ENCODE measurements at places on chromosomes 7 and 10. TPM values are rescaled to one million over a fixed set of nuclear protein-coding genes. Genes with fewer than 3 reads are reported as not detected.

TLX1 gene
- total RNA-seq, result not detected

RBM28 gene
- 23.8 TPM for total RNA-seq

DNA sequence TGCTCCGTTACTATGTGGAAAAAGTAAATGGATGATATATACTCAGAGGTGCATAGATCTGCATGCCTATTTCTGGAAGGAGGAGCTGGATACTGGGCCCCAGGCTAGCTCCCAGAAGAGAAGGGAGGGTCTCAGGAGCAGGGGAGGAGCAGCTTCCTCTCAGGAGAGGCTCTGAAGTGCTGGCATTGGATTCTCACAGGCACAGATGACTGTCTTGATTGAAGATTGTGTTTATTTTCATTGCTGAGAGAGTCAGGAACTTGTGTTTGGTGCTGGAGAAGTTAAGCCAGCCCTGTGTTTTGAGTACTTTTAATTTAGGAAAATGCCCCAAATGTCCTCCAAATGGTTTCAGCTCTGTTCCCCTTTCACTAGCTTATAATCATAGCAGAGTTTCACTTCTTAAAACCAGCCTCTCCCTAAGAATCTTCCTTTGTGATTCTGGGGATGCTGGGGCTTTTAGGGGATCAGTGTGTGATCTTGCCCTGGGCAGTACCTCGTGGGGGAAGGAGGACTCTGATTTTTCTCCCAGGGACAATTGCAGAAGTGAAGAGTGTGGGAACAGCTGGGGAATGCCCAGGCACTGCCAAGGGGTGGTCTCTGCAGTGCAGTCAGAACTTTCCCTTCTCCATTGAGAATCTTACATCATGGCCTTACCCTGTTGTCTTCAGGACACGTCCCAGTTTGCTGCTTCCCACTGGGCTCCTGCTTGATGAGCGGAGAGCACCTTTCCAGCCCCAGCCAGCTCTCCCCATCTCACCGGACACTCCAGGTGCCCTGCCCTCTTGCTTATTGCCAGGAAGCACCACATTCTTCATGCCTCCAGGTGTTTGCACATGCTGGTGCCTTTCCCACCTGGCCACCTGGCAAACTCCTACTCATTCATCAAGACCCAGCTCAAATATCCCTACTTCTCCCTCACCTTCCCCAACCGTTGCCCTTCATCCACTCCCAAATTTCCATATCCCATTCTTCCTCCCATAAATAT is 102.8 kb downstream of the ARHGAP22 start:
- DNase-seq, result no peak

DNA sequence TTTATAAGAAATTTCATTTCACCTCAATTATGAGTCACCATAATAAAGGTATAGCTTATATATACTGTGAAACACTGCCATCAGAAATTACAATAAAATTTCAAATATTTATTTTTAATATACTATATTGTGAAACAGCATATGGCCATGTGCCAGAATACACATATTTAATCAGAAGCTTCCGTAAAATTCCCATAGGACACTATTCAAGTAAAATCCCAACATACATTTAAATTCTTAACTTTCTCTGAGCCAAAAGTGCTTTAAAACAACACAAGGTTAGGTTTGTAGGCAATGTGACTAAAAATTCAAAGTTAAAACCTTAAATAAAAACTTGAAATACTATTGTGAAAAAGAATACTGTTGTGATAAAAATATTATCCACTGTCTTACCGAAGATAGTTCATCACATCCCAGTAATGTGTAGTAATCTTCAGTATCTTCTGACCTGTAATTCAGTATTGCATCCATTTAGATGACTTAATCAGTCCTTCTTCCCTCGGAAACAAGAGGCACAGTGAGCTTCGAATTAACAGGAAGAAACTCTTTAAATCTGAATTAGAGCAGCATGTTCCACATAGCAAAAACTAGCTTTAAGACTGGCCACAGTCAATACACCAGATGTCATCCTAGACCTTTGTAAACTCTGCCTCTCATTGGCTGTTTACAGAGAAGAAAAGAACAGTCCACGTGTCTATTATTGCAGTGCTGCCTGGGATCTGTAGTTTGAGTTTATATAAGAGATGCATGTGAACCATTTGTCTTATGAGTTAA is at the start of gene DNAJC12:
DNAJC12 (minus strand) TSS at position 648 of the 774 bp plus-strand sequence; CDS start at position 471, 177 bp downstream.
- DNase-seq, result no peak

Data from SJSA1 (cell line).